Stimulated activated CD4-positive, alpha-beta T cell treated with anti-CD3 and anti-CD28 coated beads, Interleukin-15, amount 100 ng/mL, for 1 hour (primary cell): ENCODE measurements at places on chromosomes 12 and 14.

- DNase-seq: no peak
Observed at GRCh38 chr12:6946920-6947374, 3.1 kb downstream of the C12orf57 start.

DNA sequence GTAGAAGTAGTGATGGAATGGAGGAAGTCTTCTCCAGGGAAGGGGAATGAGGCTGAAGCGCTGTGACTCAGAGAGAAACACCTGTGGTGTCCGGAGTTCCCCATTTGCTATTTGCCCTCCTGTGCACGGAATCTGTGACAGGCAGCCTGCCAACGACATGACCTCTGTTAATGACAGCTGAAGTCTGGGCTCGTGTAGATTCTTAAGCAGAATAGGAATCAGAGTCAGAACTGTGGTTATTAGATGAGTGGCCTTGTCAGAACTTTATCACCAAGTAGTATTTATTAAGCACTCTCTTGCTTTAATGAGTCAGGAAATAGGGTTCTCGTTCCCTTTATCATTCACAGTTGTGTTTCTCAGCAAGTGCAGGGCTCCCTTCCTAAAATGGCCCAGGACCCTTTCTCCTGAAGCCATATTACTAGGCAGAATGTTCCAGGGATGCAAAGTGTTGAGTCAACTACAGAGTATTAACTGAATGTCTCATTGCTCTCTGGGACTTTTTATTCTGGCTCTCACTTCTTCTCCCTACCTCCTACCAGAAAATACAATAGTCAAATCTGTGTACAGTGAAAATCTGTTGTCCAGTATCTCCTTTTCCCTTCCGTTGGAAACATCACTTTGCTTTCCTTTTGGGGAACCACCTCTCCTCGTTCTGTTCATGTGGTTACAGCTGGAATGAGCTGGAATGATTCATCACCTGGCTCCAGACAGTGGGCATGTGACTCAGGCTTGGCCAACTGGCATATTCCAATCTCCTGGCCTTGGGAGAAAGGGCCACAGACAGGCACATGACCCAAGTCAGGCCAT, 77.8 kb upstream of the MAX start:
- no peak for DNase-seq

DNA sequence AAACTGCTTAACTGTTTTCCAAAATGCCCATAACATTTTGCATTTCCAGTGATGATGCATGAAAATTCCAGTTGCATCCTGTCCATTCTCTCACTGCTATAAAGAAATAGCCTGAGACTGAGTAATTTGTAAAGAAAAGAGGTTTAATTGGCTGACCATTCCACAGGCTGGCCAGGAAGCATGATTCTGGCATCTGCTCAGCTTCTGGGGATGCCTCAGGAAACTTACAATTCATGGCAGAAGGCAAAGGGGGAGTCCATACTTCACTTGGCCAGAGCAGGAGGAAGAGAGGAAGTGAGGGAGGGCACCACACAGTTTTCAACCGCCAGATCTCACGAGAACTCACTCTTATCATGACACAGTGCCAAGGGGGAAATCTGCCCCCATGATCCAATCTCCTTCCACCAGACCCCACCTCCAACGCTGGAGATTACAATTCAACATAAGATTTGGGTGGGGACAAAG, 18.2 kb upstream of the CLEC2D start:
- no peak for DNase-seq

DNA sequence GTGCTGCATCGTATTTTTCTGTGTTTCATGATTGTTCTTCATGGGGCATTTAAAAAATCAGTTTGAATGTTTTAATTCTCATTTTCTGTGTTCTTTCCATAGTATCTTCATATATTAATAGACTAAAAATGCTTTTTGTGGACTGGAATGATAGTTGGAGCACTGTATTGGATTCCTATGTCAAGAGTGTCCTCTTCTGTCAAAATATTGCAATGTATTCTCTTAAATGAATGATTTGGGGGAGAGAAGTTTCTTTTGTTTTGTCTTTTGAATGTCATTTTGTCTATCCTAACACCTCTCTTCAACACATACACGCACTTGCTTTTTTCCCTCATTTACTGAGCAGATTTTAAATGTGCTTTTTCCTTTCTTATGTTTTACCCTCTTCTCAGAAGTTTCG, 4.7 kb upstream of the EIF2S3B start:
- no peak for DNase-seq

GRCh38 chr12:57623811-57624390, 9.1 kb downstream of the B4GALNT1 start:
- no peak for DNase-seq

DNA sequence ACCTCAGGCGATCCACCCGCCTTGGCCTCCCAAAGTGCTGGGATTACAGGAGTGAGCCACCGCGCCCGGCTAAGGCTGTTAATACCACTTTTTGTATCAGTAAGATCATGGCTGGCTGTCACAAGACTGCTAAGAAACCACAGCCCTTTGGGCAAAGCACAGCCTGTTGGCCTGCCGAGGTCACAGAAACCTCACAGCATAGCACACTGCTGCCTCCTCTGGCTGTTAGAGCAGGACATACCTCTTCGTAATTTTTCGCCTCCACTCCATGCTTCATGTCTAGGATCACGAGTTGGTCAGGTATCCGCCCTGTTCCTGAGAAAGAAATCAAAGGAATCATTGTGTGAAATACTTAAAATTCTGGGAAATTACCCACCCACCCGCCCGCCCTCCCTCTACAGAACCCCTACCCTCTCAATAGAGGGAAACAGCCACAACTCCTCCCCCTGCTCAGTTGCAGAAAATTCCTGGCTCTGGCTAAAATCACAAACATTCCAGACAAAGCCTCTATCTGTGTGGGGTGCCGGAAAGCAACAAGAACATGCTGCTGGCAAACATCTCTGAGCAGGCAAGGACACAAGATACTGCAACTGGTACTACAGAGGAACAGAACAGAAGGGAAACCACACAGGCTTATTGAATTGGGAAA, 20.7 kb upstream of the NEK9 start:
- no peak for DNase-seq

DNA sequence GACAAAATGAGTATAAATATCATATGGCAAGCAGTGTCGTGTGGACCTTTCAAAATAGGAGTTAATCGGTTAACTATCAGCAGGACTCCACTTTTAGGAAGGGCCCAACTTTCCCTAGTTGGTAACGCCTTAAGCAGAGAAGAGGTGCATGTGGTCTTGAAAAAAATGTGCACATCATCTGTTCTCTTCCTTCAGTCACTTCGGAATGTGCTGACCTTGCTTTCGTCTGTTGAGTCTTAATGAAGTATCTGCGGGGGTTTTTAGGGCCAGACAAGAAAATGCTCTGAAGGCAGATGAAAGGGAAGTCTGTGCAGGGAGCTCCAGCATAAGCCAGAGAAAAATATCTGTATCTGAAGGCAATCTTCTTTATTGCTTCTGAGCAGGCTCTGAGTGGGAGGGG, 185.2 kb downstream of the AEBP2 start:
- no peak for DNase-seq

DNA sequence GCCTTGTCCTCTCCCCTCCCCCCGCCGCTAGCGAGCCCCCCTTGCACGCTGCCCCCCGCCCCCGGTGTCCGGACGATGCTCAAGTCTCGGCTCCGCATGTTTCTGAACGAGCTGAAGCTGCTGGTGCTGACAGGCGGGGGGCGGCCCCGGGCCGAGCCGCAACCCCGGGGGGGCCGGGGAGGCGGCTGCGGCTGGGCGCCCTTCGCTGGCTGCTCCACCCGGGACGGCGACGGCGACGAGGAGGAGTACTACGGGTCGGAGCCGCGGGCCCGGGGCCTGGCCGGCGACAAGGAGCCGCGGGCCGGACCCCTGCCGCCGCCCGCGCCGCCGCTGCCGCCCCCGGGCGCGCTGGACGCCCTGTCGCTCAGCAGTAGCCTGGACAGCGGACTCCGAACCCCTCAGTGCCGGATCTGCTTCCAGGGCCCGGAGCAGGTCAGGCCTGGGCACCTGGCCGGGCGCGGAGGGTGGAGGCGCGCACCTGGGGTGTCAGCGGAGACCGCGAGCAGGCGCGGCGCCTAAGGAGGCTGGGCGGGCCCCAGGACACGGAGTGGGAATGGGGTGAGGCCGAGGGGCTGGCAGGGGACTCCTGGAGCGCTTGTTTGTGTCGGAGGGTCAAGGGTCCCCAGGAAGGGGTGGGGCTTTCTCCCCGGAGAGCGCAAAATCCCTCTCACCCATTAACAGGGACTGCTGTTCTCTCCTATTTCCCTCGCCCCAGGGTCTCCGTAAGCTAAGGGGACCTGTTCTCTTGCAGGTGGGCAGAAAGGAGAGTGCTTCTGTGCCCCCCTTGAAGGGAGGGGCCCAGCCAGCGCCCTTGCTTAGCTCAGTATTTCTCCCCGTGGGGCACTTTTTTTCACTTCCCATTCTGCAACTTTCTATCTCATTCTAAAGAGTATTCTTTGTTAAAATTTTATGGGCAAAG, 810 bp downstream of the MARCHF9 start:
- DNase-seq: no peak

- DNase-seq: no peak
Observed at GRCh38 chr14:32256576-32256975, 53.5 kb upstream of the RNU6-8 start.

DNA sequence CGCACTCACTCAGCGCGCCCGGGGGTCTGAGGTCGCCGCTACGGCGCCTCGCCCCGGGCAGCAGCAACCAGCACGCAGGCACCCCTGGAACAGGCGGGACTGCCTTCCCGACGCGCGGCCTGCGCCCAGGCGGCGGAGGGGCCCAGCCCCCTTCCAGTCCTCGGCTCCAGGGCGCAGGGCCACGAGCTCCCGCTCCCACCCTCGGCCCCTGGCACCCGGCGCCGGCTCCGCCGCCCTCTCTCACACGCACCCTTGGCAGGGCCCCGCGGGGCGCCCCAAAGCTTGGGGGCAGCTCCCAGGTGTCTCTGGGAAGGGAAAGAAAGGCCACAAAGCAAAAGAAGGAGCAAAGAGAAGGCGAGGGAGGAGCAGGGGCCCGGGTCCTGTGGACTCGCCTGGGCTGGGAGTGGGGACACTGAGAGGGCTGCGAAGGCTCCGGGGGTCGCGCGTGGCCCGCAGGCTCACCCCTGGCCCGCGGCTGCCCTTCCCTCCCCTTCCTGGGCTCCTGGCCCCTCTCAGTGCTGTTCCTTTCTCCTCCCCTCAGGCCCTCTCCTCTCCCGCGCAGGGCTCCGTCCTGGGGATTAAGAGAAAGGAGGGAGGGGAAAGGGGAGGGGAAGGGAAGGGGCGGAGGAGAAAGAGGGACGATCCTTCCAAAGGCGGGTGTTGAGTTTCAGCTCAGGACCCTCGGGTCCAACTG, 907 bp upstream of the EFS start:
- DNase-seq: no peak

- no peak for DNase-seq
Observed at GRCh38 chr12:97595426-97595831, 132.8 kb downstream of the RMST start.

DNA sequence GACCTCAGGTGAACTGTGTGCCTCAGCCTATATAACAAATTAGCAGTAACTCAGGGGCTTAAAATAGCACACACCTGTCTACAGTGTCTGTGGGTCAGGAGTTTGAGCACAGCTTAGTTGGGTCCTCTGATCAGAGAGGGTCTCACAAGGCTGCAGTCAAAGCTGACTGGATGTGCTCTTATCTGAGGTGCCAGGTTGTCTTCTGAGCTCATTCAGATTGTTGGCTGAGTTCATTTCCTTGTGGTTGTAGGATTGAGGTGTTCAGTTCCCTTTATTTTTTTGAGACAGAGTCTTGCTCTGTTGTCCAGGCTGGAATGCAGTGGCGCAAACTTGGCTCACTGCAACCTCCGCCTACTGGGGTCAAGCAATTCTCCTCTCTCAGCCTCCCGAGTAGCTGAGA, 164.7 kb downstream of the ADCK1 start:
- no peak for DNase-seq

DNA sequence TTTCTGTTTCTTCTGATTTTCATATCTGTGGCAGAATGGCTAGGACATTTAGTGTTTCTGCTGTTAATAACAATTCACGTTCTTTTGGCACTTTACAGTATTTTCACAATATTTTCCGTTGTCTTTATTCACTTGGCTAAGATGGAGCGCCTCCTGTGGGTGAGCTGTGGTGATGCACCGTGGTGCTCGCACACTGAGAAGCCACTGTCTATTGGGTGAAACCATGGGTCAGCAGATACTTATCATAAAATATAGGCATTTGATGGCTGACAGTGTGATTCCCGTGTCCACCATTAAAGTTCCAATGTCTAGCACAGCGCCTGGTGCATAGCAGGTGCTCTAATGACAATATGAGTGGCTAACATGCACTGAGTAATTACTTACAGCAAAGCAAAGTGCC, 141.8 kb downstream of the VRK1 start:
- no peak for DNase-seq

DNA sequence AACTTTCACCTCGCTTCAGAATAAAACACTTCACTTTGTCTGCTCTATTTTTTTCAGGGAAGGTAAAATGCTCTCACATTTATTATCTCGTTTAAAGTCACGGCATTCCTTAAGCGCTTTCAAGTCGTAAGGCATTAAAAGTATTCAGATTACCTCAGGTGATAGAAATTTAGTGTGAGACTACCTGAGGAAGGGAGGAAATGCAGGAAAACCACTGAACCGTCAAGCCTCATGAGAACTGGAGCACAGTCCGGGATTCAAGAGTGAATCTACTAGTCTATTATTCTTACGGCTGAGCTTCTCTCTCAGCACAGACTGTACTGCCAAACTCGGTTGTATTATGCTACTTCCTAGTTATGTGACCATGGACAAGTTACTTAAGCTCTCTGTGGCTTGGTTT, 8.3 kb upstream of the PPFIBP1 start:
- no peak for DNase-seq

DNA sequence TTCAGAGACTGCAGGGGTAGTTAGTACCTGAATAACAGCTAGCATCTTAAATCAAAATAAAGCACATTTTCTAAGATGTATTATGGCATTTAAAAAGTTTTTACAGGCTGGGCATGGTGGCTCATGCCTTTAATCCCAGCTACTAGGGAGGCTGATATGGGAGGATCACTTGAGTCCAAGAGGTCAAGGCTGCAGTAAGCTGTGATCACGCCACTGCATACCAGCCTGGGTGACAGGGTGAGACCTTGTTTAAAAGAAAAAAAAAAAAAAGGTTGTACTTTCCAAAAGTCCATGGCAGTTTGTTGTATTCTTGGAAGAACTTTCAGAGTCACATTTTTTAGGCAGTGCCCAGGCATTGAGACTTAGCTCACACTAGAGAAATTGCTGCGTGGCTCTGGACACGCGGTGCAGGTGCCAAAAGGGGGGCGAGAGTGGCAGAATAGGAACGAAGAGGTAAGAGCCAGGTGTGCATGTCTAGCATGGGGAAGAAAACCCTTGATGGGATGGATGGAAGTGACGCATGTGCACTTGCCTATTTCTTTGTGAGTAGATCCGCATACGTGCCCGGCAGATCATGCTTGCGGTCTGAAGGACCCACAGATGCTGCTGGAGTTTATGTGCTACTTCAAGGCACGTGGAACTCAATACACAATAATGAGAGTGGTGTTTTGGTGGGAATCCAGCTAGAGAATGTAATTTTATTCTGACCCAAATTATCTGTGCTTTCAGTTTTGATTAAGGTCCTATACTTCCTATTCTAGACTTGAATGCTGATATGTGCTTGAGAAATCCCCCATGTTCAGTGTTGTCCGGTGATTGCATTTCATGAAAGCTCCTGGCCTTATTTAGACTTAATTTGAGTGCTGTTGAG, 11.9 kb downstream of the ANKRD13A start:
- no peak for DNase-seq
